LHCN-M2 (cell line): ENCODE measurements at places on chromosomes 16 and 17. TPM values are rescaled to one million over a fixed set of nuclear protein-coding genes. Genes with fewer than 3 reads are reported as not detected.

The GNG13 gene
- total RNA-seq = not detected in 2 replicates

The TMEM132E gene
- not detected in 2 replicates for total RNA-seq

The TCF25 gene
- total RNA-seq = 171 and 180 TPM in 2 replicates

The PYDC1 gene
- not detected in 2 replicates for total RNA-seq

DNA sequence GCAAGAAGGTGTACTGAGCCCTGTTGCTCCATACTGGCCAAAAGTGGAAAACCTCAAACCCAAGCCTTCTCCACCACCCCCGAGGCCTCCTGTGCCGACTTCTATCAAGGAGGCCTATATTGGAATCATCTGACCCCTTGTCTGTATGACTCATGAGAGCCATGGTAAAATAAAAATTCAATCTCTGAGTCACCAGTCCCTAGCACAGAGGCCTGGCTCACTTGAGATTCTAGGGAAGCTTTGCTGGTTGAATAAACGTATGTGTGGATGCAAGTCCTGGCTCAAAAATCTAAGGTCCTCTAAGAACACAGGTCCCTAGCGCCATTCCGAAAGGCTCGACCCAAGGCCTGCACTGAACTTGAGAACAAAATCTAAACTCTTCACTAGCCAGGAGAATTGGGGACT is 15.0 kb downstream of the NSMCE1 start:
- DNase-seq = peak; percentile 87

GRCh38 chr17:17321356-17322025 is 18.3 kb downstream of the NT5M start:
- no peak for DNase-seq

- DNase-seq = no peak
Observed at GRCh38 chr17:79415909-79416308, 194.9 kb downstream of the RBFOX3 start.

- DNase-seq = no peak
Observed at GRCh38 chr17:80397686-80398085, 17.3 kb upstream of the ENDOV start.
